Progenitor cell of endocrine pancreas (in vitro differentiated cells): ENCODE measurements at places on chromosomes 13 and 19. TPM values are rescaled to one million over a fixed set of nuclear protein-coding genes. Genes with fewer than 3 reads are reported as not detected.

The OR7A5 gene
- not detected in 2 replicates for total RNA-seq

The ZNF700 gene
- 13.4 and 14.1 TPM in 2 replicates for total RNA-seq

DNA sequence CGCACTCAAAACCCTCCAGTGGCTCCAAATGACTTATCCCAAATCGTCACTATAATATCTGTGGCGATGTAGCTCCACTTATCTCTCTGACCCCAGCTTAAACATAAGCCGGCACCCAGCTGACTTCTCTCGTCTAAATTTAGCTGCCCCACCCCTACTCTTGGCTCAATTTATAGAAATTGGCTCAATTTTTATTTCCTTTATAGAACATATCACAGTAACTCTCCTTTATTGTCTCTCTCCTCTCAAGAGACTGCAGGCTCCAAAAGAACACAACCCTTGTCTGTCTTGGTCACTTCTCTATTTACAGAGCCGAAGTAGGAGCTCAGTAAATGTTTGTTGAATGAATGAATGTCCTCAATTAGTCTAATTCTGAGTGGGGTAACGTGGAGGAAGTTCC, 805 bp downstream of the ZNF784 start:
- H3K36me3 ChIP-seq = peaks cover 2% of the 10 kb centered on the region
- H3K27me3 ChIP-seq = no peaks in the 10 kb centered on the region
- H3K27ac ChIP-seq = no peak overlapping the region
- no peak for DNase-seq

GRCh38 chr19:58123354-58123753, 25.3 kb upstream of the ZSCAN18 start:
- H3K4me1 ChIP-seq = no peaks in the 10 kb centered on the region
- H3K27ac ChIP-seq = no peak overlapping the region
- H3K27me3 ChIP-seq = no peaks in the 10 kb centered on the region
- peaks cover 40% of the 10 kb centered on the region for H3K36me3 ChIP-seq

DNA sequence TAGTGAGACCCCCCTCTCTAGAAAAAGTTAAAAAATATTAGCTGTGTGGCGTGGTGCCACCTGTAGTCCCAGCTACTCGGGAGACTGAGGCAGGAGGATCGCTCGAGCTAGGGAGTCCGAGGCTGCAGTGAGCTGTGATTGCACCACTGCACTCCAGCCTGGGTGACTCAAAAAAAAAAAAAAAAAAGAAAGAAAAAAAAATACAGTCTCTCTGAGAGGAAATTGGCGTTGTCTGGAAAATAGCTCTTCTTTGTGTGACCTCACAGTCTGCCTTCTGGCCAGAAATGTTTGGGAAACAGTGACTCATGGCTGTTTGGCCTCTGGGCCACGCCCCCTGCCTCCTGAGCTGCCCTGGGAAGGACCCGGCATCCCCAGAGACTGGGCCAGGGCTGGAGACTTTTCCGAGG, 10.7 kb downstream of the MARCHF2 start:
- DNase-seq = peak; percentile 25
- H3K27me3 ChIP-seq = no peaks in the 10 kb centered on the region
- peak overlapping the region; percentile 90 for H3K27ac ChIP-seq
- H3K4me3 ChIP-seq = no peak overlapping the region

DNA sequence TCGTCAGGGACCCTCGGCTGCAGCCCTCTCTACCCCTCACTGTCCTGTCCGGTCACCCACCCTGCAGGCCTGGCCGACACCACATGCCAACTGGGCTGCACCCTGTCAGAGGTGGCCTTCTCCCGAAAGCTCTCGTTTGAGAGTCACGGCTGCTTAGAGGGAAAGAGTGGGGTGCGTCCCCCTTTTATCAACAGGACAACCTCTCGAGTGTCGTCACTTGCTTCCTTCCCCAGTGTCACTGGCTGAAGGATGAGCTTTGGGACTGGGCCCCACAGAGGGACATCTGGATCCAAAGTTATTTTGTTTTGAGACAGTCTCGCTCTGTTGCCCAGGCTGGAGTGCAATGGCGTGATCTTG, 28.5 kb downstream of the MAP2K2 start:
- no peaks in the 10 kb centered on the region for H3K27me3 ChIP-seq
- no peak overlapping the region for H3K27ac ChIP-seq
- DNase-seq = no peak

GRCh38 chr19:28963486-28964250, 249.3 kb downstream of the UQCRFS1 start:
- peaks cover 18% of the 10 kb centered on the region for H3K27me3 ChIP-seq
- no peak overlapping the region for H3K4me3 ChIP-seq
- no peak overlapping the region for H3K27ac ChIP-seq
- H3K4me1 ChIP-seq = peaks cover 10% of the 10 kb centered on the region
- DNase-seq = no peak

DNA sequence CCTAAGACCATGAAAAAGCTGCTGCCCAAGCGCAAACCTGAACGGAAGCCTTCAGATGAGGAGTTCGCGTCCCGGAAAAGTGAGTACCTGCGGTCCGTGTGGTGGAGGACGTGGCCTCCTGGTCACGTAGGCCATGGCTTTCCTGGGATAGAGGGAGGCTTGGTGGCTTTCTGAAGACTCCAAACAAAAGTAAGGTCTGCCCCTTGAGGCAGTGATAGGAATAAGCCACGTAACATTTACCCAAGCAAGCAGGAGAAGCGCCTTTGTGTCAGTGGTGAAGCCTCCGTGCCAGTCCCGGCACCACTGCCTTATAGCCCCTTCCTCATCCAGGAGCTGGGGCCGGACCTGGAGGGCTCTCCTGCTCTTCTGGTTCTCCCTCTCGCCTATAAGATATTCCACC, 34.3 kb upstream of the TEX29 start:
- no peak overlapping the region for H3K27ac ChIP-seq
- DNase-seq = no peak
- H3K27me3 ChIP-seq = no peaks in the 10 kb centered on the region
- H3K4me3 ChIP-seq = no peak overlapping the region
- H3K4me1 ChIP-seq = peaks cover under 1% of the 10 kb centered on the region

- no peaks in the 10 kb centered on the region for H3K36me3 ChIP-seq
- peaks cover 13% of the 10 kb centered on the region for H3K4me1 ChIP-seq
- H3K4me3 ChIP-seq = peak overlapping the region; percentile 76
- DNase-seq = peak; percentile 51
- H3K27me3 ChIP-seq = peaks cover 10% of the 10 kb centered on the region
- H3K27ac ChIP-seq = peak overlapping the region; percentile 83
Observed at GRCh38 chr13:40666933-40667621, 636 bp upstream of the FOXO1 start.
